ENCODE measurements at places on chromosomes 7 and 10.

DNA sequence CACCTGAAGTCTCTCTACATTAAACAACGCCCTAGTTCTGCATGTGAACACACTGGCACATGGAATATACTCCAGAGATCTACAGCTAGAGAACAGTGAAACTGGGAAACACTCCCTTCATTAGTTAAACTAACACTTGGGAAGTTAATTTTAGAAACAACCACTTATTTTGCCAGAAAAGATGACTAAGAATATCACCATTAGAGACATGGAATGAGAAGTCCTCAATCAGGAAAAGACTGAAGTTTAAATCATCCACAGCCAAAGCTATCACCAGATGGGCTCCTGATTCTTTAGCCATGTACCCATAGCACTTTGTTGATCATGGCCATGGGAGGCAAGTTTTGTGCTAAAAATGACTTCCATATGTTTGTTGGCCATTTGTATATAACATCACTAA is 719.5 kb downstream of the KCNMA1 start:
- no peak for DNase-seq

- no peak for DNase-seq
Measured at GRCh38 chr10:68553138-68553537, 7.0 kb upstream of the TET1 start.

DNA sequence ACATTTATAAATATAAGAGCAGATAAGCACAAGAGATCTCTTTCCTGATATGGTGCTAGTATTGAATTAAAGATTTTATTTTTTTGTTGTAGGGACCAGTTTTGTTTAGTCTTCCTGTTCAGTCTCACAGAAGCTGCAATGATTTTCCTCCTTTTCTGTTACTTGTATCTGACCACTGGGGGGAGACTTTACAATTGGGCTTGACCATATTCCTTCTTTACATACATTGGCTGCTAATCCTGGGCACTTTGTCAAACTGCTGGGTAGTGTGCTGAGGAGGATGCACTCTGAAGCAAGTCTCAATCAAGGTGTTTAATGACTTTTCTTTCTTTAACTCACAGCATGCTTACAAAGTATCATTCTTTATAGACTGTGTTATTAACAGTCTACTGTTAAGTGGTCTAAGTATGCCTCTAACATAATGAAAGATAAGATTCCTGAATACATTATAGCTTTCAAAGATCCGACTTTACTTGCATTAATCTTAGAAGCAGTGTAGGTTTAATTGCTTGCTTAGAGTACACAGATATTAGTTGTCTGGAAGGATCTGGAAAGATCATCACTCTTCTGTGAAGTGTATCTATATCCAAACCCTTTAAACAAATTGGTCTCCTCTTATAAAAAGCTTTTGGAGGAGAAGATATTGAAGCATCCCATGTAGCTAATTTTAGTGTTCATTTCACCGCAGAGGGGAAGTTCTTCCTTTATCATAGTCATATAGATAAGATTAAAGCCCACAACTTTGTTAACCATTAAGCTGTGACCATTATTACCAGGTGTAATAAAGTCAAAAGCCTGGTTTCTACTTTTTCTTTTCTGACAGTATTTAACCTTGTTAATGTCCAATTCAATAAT is 3.1 kb downstream of the PALS2 start:
- peak; percentile 12 for DNase-seq

- DNase-seq = peak; percentile 62
Measured at GRCh38 chr10:102678842-102679289, 34.6 kb downstream of the TRIM8 start.

DNA sequence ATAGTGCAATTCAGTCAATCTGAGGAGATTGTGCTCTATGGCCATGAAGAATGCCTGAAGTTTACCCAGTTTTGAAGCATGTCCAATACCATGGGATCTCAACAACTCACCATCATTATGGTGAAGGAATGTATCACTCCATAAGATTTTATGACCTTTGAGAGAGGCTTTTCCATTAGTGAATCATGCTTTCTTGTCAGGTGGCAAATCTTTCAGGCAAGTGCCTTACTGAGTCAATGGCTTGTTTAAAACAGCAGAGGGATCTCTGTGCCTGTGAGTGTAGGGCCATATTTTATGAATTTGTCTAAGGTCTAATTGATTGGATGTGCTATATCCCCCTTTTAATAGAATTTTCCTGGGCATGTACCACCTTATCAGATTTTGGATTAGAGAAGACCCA is 131.5 kb downstream of the CCDC7 start:
- DNase-seq = no peak

DNA sequence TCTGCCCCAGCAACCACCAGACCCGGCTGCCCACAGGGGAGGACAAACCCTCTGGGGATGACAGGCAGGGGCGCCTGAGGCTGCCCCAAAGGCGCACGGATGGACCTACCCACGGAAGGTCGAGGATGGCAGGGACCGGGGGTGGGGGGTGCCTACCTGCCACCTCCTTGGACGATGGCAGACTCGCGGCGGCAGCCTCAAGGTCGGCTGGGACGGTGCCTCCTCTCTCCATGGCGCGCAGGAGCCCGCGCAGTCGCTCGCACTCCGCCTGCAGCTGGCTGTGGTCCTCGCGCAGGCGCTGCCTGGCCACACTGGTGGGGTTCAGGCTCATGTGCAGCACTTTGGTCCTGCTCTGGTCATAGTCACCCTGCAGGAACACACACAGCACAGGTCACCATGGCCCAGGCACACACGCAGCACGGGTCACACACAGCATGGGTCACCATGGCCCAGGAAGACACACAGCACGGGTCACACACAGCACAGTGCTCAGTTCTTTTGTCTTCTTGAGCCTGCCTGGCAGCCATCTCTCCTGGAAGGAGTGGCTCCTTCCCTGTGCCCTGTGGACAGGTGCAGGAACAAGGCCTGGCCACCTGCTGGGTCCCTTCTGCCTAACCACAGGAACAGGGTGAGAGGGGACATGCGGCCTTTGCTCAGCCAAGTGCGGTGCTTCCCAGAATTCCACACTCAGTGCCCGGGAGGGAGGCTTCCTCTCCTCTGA is 266.6 kb downstream of the ELFN1 start:
- no peak for DNase-seq

- no peak for DNase-seq
Measured at GRCh38 chr10:103947799-103948516, 19.0 kb upstream of the SLK start.

DNA sequence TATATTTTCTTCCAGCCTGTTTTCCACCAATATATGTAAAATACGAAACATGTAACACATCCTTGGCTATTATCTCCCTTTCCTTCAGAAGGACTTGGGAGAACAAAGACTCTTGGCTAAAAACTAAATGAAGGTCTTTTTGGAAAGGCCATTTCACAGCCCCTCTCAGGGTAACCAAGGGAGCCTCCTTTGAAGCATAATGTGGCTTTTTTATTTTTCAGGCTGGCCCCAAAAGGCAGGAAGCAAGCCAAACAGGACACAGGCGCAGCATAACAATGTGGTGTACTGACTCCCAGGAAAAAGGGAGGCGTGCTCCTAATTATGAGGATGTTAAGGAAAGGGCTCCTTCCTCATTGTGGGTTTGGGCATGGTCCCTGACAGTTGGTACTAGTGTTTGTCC is 30.3 kb upstream of the CCSER2 start:
- no peak for DNase-seq

DNA sequence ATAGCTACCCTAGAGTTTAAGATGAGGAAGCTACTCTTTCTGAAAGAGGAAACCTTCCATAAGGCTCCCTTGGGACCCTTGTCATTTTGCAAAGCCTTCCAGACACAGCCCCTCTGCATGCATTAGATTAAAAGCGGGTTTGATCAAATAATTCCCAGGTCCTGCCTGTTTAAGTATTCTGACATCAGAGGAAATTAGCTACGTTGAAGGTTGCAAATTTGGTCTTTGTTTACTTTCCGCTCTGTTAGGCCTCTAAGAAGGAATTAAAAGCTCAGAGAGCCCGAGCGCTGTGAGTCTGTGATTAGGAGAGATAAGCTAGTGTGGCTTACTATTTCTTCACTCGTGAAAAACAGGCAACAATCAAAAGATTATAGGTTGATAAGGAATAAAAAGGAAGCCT is 1.4 kb upstream of the THSD7A start:
- no peak for DNase-seq

- DNase-seq = no peak
Measured at GRCh38 chr10:52100011-52100547, 214.0 kb upstream of the DKK1 start.

DNA sequence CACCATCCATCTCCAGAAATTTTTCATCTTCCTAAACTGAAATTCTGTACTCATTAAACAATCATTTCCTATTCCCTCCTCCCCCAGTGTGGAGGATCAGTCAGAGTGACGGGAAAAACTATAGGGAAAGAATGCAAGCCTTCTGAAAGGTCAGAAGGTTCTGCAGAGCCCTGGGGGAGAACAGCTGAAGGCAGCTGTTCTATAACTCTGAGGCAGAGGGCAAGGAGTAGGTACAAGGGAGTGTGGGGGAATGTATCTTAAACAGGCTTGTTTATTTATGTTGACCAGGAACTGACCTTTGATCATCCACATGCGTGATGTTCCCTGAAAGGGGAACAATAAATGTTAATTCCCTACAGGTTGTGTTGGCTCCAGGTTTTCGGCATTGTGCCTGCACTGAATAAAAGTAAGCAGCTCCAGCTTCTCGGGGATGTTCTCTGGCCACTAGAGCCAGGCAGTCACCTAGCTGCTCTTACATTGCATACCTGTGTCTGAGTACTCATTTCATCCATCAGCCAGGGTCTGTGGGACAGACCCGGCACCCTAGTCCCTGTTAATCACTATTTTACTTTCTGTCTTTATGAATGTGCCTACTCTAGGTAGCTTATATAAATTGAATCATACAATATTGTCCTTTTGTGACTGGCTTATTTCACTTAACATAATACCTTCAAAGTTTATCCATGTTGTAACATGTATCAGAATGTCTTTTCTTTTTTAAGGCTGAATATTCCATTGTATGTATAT is 5.8 kb downstream of the IFIT1 start:
- no peak for DNase-seq

DNA sequence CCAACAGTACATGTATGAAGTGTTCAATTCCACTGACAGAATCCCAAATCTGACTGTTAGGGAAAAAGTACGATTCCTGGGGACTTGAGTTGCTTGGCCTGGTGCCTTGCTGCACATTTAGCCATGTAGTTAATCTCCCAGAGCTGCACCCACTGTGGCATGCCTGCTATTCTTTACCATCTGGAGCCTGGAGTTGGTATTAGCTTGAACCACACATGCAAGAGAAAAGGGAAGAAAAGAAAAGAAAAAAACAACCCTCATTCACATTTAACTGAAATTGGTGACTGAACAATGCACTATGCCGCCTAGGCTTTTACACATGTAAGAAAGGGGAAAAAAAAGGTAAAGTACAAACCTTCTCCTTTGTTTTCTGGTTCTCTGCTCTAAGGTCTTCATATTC is 26.1 kb downstream of the SHTN1 start:
- DNase-seq = no peak

- peak; percentile 8 for DNase-seq
Measured at GRCh38 chr10:87615856-87616255, 43.8 kb upstream of the PAPSS2 start.

- no peak for DNase-seq
Measured at GRCh38 chr10:75616874-75617478, 185.6 kb downstream of the LRMDA start.

DNA sequence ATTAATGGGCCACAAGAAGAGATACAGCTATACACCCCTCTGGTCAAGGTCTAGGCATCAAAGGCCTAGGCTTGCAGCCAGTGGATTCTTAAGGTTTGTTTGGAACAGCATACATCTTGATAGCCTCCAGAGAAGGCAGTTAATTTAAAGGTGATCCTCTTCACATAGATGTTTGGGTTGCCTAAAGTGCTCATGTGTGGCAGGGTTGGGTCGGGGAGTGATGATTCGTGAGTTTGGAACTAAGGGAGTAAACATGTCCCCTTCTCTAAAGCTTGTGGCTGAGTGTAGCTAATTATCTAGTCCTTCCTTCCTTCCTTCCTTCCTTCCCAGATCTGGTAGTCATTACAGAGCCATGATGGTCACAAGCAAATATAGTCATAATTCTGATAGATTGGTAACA is 12.4 kb downstream of the PCLO start:
- no peak for DNase-seq

DNA sequence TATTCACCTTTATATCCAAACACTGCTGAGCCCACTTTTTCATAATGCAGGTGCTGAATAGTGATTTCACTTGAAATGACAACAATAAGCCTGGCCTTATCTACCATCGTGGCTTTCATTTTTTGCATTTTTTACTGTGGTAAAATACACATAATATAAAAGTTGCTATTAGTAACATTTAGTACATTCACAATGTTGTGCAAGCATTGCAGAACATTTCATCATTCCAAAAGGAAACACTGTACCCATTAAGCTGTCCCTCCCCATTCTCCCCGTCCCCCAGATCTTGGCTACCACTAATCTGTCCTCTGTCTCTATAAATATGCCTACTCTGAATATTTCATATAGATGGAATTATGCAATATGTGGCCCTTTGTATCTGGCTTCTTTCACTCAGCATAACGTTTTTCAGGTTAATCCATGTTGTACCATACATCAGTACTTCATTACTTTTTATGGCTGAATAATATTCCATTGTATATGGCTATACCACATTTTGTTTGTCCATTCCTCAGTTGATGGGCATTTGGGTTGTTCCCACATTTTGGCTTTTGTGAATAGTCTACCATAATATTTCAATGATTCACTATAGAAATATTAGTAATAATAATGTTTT is 68.5 kb upstream of the ARID5B start:
- no peak for DNase-seq

DNA sequence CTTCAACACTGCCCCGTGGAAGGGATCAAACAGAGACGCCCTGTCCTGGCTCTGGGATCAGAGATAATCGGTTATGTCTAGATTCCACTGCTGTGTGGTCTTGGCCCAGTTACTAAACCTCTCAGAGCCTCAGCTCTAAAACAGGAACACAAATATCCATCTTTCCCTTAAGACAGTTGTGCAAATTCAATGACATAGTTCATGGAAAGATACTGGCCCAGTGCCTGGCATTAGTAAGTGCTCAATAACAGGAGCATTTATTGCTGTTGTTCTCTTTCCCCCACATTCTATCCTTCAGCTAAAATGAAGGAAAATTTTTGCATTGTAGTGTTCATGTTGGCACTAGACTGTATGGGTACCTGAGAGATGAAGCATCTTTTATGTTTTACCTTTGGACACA is 58.6 kb downstream of the TACC2 start:
- no peak for DNase-seq

DNA sequence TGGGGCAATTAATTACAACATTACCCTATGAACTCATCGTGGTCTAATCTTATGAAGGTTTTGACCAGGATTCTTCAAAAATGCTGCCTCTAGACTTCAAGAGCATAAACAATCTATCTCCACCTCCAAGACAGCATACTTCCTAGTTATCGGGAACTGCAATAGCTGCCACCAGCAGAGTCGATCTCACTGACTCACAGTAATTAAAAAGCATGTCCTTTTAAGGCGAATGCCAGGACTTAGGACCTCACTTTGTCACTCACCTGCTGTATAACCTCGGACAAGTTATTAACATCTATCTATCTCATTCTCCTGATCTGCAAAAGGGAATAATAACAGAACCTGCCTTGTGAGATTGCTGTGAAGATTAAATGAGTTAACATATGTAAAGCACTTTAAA is 666.0 kb upstream of the COBL start:
- DNase-seq = no peak

- no peak for DNase-seq
Measured at GRCh38 chr7:24457219-24457558, 116.1 kb upstream of the PALS2 start.
